Psoas muscle (tissue), 8 donors: ENCODE measurements at places on chromosomes 13 and 19. TPM values are rescaled to one million over a fixed set of nuclear protein-coding genes. Genes with fewer than 3 reads are reported as not detected.

GRCh38 chr19:37654118-37654517, 1.1 kb downstream of the ZFP30 start:
- H3K27ac ChIP-seq: peak overlapping the region; percentile 90
- peaks cover 15% of the 10 kb centered on the region for H3K4me1 ChIP-seq
- no peaks in the 10 kb centered on the region for H3K27me3 ChIP-seq
- no peak for DNase-seq

- H3K27ac ChIP-seq: no peak overlapping the region
- H3K4me3 ChIP-seq: no peak overlapping the region
- H3K36me3 ChIP-seq: no peaks in the 10 kb centered on the region
- DNase-seq: no peak
- H3K27me3 ChIP-seq: no peaks in the 10 kb centered on the region
Observed at GRCh38 chr13:20035130-20035529, 76.6 kb downstream of the ZMYM2 start.

The TJP3 gene
- total RNA-seq: not detected

GRCh38 chr19:33259539-33259938, 33.9 kb upstream of the SLC7A10 start:
- no peak overlapping the region for H3K4me3 ChIP-seq
- H3K27me3 ChIP-seq: peaks cover 2% of the 10 kb centered on the region
- H3K36me3 ChIP-seq: no peaks in the 10 kb centered on the region
- DNase-seq: no peak

The KIR2DL4 gene
- total RNA-seq: not detected

GRCh38 chr13:111325146-111325890, 4.9 kb downstream of the TEX29 start:
- H3K27me3 ChIP-seq: no peaks in the 10 kb centered on the region
- H3K27ac ChIP-seq: no peak overlapping the region
- DNase-seq: no peak
- H3K4me1 ChIP-seq: no peaks in the 10 kb centered on the region

The TEX30 gene
- total RNA-seq: 6.9 TPM

GRCh38 chr19:15122331-15123030, 15.3 kb downstream of the SYDE1 start:
- H3K27ac ChIP-seq: no peak overlapping the region
- DNase-seq: no peak
- H3K4me1 ChIP-seq: peaks cover 4% of the 10 kb centered on the region

- H3K27ac ChIP-seq: no peak overlapping the region
- H3K36me3 ChIP-seq: no peaks in the 10 kb centered on the region
- H3K4me3 ChIP-seq: no peak overlapping the region
- no peaks in the 10 kb centered on the region for H3K27me3 ChIP-seq
Observed at GRCh38 chr19:7372810-7373209, 24.1 kb downstream of the ARHGEF18 start.

- no peak overlapping the region for H3K4me3 ChIP-seq
- H3K27ac ChIP-seq: no peak overlapping the region
- no peaks in the 10 kb centered on the region for H3K36me3 ChIP-seq
- H3K27me3 ChIP-seq: no peaks in the 10 kb centered on the region
Observed at GRCh38 chr13:63436325-63436668, 2020.6 kb upstream of the PCDH20 start.

The KLF1 gene
- total RNA-seq: 0.34 TPM

The CIC gene
- total RNA-seq: 55.0 TPM

The CDX2 gene
- not detected for total RNA-seq

The SHD gene
- total RNA-seq: 0.61 TPM

DNA sequence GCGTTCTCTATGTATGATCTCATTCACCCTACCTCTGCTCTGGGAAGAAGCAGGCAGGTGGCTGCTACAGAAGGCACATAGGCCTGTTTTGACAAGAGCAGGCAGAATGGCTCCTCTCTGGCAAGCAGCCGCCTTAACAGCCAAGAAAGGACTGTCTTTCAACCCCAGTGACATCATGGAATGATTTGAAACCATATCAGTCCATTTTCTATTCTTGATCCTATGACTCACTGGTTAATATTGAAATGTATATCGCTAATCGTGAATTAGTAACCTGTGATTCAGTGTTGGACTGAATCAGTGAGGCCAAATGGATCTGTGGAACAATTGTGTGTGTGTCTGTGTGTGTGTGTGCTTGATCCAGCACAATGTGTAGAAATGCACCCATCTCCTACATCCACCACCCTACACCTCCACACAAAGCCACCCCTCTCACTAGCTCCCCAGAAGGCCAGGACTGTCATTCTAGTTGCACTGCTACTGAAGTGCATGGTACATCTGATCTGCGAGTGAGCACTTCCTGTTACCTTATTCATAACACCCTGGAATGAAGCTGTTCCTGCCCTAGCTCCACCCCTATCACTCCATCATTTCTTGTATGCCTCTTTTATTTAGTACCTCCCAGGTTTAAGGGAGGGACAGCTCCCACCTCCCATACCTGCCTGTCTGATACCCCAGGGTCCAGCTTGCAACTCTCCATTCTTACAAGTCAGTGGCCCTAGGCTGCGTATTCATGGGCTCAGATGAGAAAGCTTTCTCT, 460.0 kb downstream of the FOXO1 start:
- H3K27me3 ChIP-seq: no peaks in the 10 kb centered on the region
- no peak overlapping the region for H3K4me3 ChIP-seq
- no peak for DNase-seq
- no peaks in the 10 kb centered on the region for H3K36me3 ChIP-seq
- peaks cover 11% of the 10 kb centered on the region for H3K4me1 ChIP-seq
- peak overlapping the region; percentile 62 for H3K27ac ChIP-seq

The ZNF730 gene
- total RNA-seq: 0.10 TPM

DNA sequence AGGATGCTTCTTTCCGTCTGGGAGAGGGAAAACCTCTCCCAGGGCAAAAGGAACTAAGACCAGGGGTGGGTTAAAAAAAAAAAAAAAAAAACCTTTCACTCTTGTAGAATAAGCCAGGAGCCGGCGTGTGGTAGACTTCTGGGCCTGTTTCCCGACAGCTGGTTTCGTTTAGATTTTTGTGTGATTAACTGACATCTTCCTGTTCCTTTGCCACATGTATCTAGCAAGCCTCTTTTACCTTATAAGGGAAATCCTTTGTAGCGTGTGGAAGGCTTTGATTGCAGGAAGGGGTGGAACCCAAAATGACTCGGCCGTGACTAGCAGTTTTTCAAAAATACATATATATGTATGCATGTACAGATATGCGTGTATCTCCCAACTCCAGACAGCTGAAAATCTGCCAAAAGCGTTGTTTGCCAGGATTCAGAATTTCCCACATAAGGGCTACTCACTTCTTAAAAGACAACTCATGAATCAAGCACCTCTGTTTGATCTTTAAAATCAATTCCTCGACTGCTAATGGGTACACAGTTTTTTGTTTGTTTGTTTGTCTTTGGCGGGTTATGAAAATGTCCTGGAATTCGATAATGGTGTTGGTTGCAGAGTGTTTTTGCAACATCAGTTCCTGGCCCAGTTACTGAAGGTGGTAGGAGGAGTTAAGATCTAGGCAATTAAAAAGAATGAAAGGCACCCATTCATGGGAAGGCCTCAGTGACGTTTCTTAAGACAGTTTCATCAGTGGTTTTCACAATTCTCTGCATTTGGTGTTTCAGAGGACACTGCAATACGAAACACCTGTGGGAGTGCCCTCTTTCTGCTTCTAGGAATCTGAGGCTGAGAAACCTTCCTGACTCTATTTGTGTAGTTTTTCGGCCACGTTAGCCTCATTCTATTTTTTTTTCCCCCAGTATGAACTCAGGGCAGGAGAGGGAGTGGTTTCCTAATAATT, 2.7 kb downstream of the TPM4 start:
- peak overlapping the region; percentile 79 for H3K27ac ChIP-seq
- H3K36me3 ChIP-seq: peaks cover 18% of the 10 kb centered on the region
- peak; percentile 73 for DNase-seq
- no peaks in the 10 kb centered on the region for H3K4me1 ChIP-seq
- H3K4me3 ChIP-seq: peak overlapping the region; percentile 67

The NPAS1 gene
- total RNA-seq: 0.23 TPM

The OR7A5 gene
- total RNA-seq: not detected

GRCh38 chr19:35167251-35168119, 12.9 kb downstream of the FXYD5 start:
- no peak for DNase-seq
- no peaks in the 10 kb centered on the region for H3K4me1 ChIP-seq
- no peak overlapping the region for H3K4me3 ChIP-seq
- no peaks in the 10 kb centered on the region for H3K27me3 ChIP-seq
- H3K27ac ChIP-seq: no peak overlapping the region
- H3K36me3 ChIP-seq: peaks cover 3% of the 10 kb centered on the region

GRCh38 chr13:26216042-26216441, 6.1 kb downstream of the RNF6 start:
- no peaks in the 10 kb centered on the region for H3K27me3 ChIP-seq
- peaks cover 17% of the 10 kb centered on the region for H3K36me3 ChIP-seq
- DNase-seq: no peak
- H3K4me1 ChIP-seq: peaks cover 21% of the 10 kb centered on the region

GRCh38 chr13:102900193-102900608, 54.4 kb downstream of the ERCC5 start:
- no peaks in the 10 kb centered on the region for H3K36me3 ChIP-seq
- no peak overlapping the region for H3K4me3 ChIP-seq
- no peak for DNase-seq
- no peak overlapping the region for H3K27ac ChIP-seq
- no peaks in the 10 kb centered on the region for H3K27me3 ChIP-seq

- no peaks in the 10 kb centered on the region for H3K4me1 ChIP-seq
- H3K27ac ChIP-seq: no peak overlapping the region
- no peaks in the 10 kb centered on the region for H3K36me3 ChIP-seq
- H3K27me3 ChIP-seq: no peaks in the 10 kb centered on the region
- no peak overlapping the region for H3K4me3 ChIP-seq
Observed at GRCh38 chr19:3084943-3085342, 9.2 kb upstream of the GNA11 start.

The DCT gene
- 0.64 TPM for total RNA-seq

GRCh38 chr19:35327642-35328041, 1.3 kb upstream of the CD22 start:
- DNase-seq: no peak
- no peak overlapping the region for H3K27ac ChIP-seq
- peaks cover 2% of the 10 kb centered on the region for H3K27me3 ChIP-seq
- no peak overlapping the region for H3K4me3 ChIP-seq
- H3K4me1 ChIP-seq: no peaks in the 10 kb centered on the region

GRCh38 chr19:48683349-48683748, 10.5 kb upstream of the NTN5 start:
- H3K4me3 ChIP-seq: peak overlapping the region; percentile 40
- H3K36me3 ChIP-seq: no peaks in the 10 kb centered on the region
- no peaks in the 10 kb centered on the region for H3K27me3 ChIP-seq
- no peaks in the 10 kb centered on the region for H3K4me1 ChIP-seq
- DNase-seq: peak; percentile 78
- H3K27ac ChIP-seq: no peak overlapping the region

GRCh38 chr13:113528101-113528812, 37.7 kb upstream of the DCUN1D2 start:
- no peak overlapping the region for H3K4me3 ChIP-seq
- H3K27me3 ChIP-seq: no peaks in the 10 kb centered on the region
- H3K4me1 ChIP-seq: no peaks in the 10 kb centered on the region
- no peaks in the 10 kb centered on the region for H3K36me3 ChIP-seq
- no peak for DNase-seq
- H3K27ac ChIP-seq: no peak overlapping the region

The KLK4 gene
- total RNA-seq: not detected

The ZNF540 gene
- total RNA-seq: 1.3 TPM

- peaks cover 2% of the 10 kb centered on the region for H3K4me1 ChIP-seq
- no peak overlapping the region for H3K4me3 ChIP-seq
- H3K27ac ChIP-seq: no peak overlapping the region
- no peaks in the 10 kb centered on the region for H3K36me3 ChIP-seq
Observed at GRCh38 chr19:6087074-6087571, 23.2 kb downstream of the RFX2 start.

DNA sequence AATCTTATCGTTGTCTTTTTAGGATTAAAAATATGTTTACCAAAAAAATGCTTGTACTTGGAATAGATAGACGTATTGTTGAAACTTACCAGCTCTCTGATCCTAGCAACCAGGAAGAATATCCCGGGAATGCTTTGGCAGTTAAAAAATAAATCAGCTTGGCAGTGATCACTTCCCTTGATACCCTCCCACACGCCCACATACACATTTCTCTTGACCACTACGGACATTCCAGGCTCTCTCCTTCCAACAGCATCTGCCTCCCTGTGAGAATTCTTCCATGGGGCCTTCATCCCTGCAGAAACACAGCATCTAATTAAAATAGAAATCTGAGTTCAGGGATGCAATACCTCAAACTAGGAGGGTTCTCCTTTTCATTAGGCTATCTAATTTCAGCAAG, 57.9 kb downstream of the THSD1 start:
- H3K36me3 ChIP-seq: no peaks in the 10 kb centered on the region
- no peak for DNase-seq
- H3K27me3 ChIP-seq: no peaks in the 10 kb centered on the region

DNA sequence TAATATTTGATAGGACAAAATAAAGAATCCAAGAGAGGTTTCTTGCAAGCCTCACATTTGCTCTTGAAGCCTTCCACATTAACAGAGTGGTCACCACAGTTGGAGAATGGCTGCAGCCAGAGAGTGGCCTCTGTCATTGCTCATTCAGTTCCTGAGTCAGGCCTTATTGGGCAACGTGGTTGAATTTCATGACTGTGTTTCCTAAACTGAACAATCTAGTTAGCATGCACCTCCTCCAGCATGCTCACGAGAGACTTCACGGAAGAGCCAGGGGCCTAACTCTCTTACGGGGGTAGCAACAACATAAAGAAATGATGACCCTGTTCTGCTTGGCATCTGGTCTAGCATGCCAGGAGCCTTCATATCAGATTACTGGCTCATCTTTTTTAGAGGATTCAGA, 9.6 kb upstream of the UBL3 start:
- no peak overlapping the region for H3K4me3 ChIP-seq
- H3K4me1 ChIP-seq: no peaks in the 10 kb centered on the region
- H3K27me3 ChIP-seq: no peaks in the 10 kb centered on the region
- DNase-seq: no peak

DNA sequence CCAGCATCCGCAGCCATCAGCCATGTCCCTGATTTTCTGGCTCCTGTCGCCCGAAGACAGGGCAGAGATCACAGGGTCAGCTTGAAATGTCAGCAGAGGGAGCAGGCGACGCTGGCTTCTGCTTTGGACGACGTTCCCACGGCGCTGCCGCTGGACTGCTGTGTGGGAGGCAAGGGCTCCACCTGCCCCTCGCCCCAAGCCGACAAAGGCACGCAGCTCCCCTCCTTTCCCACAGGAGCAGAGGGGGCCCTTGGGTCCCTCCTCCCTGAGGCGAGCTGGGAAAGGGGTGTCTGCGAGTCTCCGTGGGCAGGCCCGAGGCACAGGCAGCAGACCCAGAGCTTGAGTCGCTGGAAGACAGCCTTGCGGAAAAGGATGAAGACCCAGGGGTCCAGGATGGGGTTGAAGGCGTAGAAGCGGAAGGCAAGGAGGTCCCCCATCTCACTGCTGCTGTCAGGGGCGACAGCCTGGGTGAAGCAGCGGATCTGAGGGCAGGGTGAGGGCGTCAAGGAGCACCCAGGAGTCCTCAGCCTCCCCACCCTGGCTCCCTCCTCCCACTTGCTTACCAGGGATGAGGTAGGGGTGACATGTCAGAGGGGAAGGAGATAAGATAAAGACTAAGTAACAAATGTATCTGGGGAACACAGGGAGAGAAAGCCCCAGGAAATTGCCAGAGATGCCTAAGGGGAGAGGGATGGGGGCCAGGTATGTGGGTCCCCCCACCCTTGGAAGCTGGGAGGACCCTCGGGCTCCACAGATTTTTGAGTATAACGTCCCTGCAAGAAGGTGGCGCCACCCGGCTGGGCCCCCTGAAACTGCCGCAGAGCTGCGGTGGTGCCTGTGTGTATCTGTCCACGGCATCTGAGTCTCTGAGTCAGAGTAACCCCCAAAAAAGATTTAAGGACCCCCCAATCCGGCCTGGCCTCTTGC, 3.4 kb downstream of the PTGIR start:
- no peaks in the 10 kb centered on the region for H3K36me3 ChIP-seq
- H3K27me3 ChIP-seq: no peaks in the 10 kb centered on the region
- H3K4me3 ChIP-seq: peak overlapping the region; percentile 36
- peak overlapping the region; percentile 23 for H3K27ac ChIP-seq
